A172 (cell line): ENCODE measurements at places on chromosomes 3 and 15. TPM values are rescaled to one million over a fixed set of nuclear protein-coding genes. Genes with fewer than 3 reads are reported as not detected.

Gene GPR62
- total RNA-seq = not detected in 2 replicates

Gene ARRDC4
- 1.7 and 2.5 TPM in 2 replicates for total RNA-seq

Gene CASR
- not detected in 2 replicates for total RNA-seq

Gene GOLGA6B
- not detected in 2 replicates for total RNA-seq

Gene VEPH1
- total RNA-seq = 17.1 and 25.0 TPM in 2 replicates

GRCh38 chr3:173936316-173936715 lies 538.8 kb downstream of the NLGN1 start:
- DNase-seq = no peak

- DNase-seq = no peak
Measured at GRCh38 chr15:80789296-80789695, 10.1 kb downstream of the CEMIP start.

GRCh38 chr3:190811775-190812480 lies 50.6 kb downstream of the GMNC start:
- DNase-seq = peak; percentile 72

DNA sequence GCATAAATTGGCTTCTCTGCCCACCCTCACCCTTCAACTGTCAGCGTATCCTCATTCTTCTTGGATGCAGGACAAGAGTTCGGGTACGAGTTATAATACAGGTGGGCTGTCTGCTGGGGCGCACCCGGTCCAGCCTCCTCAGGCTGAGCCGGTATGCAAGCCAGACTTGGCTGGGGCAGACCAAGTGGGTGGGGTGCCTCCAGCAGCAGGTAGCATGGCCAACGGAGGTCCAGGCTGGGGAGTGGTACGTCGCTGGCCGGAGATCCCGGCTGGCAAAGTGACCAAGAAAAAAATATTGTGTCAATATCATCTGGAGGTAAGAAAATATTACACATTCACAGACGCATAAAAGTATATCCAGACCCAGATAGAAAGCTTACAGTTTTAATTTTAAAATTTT lies 45.6 kb downstream of the GATM start:
- DNase-seq = no peak

DNA sequence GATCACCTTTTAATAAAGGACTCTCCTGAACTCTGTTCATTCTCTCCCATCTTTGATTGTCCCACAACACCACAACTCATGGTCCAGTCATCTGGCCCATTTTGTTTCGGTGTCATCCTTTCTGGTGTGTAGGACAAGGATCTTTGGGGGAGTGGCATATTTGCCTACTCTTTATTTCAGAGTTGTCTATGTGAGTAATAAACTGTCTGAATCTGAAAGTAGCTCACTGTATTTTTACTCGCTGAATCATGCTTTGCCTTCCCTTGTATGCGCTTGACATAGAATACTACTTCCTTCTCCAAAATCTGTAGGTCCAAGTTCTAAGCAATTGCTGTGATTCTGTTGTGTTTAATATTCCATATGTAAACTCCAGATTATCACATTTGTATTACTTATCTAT lies 29.9 kb upstream of the NOX5 start:
- DNase-seq = no peak
